ENCODE measurements at places on chromosomes 4 and X.
A peak's percentile ranks its signal among the peaks of the same experiment; 100 is the strongest.

DNA sequence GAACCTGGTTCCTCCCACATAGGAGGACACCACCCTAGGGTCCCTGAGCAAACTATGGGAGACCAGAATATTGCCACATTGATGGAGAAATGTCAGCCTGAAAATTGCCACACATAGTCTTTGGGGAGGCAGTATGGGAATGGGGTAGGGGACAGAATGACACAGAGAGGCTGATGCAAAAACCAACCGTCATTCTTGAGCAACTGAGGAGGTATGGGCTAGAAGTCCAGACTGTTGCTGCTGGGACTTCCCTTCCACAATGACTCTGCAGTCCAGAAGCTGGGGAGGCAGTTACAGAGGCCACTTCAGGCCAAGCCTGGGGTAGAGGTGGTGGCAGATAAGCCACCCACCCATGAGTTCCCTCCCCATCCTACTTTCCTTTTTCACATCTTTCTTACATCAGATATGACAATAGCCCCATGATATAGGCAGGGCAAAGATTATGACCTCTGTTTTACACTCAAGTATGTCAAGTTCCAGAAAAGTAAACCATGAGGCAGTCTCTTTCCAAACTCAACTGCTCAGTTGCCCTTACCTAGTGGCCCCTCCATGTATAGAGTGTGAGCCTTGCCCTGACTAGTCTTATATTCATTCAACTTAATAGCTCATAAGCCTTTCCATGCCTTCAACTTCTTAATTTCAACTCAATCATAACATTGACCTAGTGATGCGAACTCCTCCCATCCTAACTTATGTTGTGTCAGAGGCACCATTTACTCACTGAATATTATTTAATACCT, 41.7 kb downstream of the VSIG4 start:
- DNase-seq, result no peak

DNA sequence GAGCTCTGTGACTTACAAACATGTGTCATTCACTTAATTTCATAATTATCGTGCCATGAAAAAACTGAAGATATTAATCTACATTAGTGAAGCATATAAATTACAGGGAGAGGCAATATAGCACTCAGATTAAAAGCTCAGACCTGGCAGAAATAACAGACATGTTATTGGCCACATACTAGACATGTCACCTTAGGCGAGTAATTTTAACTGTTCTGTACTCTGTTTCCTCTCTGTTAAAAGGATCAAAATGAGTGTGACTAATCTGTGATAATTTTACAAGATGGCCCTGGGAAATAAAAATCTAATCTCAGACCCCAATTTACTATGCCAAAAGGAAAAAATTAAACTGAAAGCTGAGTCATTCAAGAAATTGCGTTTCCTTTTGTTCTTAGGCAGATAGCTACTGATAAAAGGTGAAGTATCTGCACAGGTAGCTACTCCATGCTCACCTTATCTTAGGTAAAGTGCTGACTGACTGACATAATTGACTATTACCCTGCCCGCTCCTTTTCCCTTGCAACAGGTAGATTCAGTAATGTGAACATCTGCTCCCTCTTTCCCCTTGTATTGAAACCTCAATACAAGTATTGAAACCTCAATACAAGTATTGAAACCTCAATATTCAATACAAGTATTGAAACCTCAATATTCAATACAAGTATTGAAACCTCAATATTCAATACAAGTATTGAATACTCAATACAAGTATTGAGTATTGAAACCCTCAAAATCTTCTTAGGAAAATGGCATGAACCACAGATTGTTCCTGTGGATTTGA, 33.2 kb downstream of the RELL1 start:
- DNase-seq, result no peak

GRCh38 chrX:22135994-22136684, 104.0 kb downstream of the PHEX start:
- DNase-seq, result no peak

GRCh38 chr4:86847571-86847970, 1.6 kb downstream of the SLC10A6 start:
- DNase-seq, result no peak

- no peak for DNase-seq
These were observed 90.0 kb downstream of the ELOVL6 start for GRCh38 chr4:110108422-110108821.

GRCh38 chrX:119189595-119189994, 46.5 kb upstream of the PGRMC1 start:
- no peak for DNase-seq

- DNase-seq, result no peak
These were observed 201.0 kb downstream of the SPRY1 start for GRCh38 chr4:123597586-123597985.

DNA sequence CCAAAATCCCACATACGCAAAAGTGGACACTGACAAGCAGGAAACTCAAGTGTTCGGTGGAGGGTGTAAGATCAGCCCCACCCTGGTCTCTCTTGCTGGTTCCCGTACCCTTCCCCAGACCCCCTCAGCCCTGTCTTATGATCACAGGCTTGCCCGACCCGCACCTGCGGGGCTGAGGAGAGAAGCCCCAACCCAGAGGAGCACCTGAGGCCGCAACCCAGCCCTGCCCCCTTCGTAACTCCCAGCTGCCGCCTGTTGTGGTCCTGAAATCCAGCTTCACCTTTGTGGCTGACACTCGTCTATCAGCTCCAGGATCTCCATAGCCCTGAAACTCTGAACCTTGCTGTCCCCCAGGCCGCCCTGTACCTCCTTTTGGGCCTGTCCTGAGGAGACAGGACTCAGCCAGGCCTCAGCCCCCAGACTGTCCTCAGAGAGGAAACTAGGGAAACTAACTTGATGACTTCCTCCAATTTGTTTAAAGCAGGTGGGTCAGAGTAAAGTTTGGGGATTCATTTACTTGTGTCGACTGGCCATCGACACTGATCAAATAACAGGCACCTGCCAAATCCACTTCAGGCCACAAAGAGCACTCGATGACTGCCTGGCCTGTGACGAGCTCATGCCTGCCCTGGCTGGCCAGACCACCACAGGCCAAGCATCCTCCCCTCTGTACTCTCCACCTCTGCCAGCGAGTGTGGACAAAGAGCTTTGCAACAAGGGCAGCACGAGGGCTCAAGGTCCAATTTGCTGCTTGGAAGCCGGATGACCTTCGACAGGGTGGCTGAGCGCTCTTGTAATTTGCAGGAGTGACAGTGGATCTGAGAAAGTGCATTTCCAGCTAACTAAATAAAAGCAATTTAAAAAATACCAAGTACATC, 19.3 kb downstream of the DCTD start:
- no peak for DNase-seq

DNA sequence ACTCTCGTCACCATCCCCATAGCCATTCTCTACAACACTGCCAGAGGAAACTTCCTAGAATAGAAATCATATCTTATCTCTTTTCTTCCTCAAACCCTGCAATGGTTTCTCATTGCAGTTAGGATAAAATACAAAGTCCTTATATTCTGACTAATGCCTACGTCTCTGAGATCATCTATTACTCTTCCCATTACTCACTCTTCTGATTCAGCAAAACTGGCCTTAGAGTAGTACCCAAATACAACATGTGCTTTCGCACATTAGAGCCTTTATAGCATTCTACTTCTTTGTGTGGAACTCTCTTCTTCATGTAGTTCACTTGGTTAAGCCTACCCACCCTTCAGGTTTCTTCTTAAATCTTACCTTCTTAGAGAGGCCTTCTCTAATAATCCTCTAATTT, 28.0 kb downstream of the LHFPL1 start:
- no peak for DNase-seq

DNA sequence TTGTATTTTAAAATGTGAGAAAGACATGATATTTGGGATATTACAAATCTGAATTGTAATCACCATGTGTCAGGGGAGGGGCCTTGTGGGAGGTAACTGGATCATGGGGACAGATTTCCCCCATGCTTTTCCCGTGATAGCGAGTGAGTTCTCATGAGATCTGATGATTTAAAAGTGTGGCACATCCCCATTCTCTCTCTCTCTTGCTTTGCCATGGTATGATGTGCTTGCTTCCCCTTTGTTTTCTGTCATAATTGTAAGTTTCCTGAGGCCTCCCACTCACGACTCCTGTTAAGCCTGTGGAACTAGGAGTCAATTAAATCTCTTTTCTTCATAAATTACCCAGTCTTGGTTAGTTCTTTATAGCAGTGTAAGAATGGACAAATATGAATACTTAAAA, 39.0 kb downstream of the CCDC158 start:
- no peak for DNase-seq

DNA sequence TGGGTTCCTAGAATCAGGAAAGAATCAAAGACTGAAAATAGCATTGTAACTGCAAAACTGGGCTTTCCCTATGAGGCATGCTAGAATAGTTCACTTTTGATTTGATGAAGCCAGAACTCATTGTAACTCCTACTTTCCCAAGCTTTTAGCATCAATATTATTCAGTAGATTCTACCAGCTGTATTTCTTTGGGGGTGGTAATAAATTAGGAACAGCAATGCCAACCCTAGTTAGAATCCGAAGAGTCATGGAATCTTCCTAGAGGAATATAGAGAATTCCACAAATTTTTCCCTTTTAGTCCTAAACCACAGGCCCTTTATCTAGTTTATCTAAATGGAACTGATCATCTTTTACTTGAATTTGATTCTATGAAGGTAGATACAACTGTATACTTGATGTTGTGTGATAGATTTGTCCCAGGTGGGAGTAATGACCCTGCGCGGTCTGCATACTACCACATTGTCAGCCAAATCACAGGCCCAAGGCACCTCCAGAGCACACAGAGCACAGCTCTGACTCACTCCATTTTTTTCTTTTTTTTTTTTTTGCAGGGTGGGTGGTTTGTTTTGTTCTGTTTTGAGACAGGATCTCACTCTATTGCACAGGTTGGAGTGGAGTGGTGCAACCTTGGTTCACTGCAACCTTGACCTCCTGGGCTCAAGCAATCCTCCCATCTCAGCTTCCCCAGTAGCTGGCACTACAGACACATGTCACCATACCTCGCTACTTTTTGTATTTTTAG, 66.6 kb downstream of the EDNRA start:
- no peak for DNase-seq

- DNase-seq, result no peak
These were observed 78.9 kb downstream of the FAT1 start for GRCh38 chr4:186644737-186645261.

DNA sequence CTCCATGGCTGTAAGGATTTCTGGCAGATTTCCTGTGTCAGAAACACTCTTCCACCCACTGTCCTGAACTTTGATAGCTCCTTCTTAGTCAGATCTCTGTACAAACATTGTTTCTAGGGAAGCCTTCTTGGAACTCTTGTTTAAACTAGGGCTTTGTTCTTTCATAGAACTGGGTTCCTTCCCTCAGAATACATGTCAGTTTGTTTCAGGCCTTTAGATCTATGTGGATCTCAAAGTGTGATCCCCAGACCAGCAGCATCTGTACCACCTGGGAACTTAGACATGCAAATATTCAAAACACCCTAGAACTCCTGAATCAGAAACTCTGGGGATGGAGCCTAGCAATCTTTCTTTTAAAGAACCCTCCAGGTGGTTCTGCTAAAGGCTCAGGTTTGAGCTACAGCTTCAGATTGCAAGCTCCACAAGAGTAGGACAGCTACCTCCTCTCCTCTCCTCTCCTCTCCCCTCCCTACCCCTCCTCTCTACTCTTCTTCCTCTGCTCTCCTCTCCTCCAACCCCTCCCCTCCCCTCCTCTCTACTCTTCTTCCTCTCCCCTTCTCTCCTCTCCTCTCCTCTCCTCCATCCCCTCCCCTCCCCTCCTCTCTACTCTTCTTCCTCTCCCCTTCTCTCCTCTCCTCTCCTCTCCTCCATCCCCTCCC, 12.7 kb downstream of the RASSF6 start:
- DNase-seq, result no peak

DNA sequence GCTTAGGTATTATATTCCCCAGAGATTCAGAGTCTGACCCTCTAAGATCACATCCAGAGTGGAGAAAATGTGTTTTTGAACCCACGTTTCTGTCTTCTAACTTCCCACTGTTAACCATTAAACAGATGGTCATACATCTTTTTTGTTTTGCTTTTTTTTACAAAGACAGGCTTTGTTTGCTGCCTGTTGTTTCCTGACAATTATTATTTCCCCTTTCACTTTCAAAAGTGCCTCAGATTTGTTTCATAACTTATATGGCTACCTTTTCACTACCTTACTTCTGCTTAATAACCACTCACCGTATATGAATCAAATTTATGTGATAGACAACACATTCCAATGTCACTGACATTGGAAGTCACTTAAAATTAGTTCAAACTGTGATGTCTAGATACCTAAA, 142.2 kb downstream of the HS3ST1 start:
- DNase-seq, result no peak

- DNase-seq, result peak; percentile 80
These were observed at the start of gene MAGEE1 for GRCh38 chrX:76427560-76428242. MAGEE1 (plus strand) TSS chrX:76427710; CDS start chrX:76427931, 221 bp downstream.

GRCh38 chrX:38651625-38652601, 90.6 kb downstream of the TSPAN7 start:
- DNase-seq, result no peak

DNA sequence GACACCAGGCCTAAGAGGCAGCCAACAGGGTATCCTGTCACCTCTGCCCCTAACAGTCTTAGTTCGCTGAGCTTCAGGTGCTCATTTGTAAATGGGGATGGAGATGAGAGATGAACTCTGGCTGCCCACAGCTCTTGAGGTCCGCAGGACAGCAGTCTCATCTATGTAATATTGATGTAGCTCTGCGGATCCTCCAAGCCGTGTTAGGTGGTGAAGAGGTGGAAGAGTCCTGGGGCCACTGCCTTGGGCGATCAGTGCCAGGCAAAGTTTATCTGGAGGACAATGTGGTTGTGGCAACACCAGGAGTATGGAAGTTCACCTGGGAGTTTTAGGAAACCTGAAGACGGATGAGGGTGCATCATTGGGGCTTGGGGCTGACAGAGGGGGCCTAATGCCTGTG, 13.4 kb downstream of the TRO start:
- no peak for DNase-seq

GRCh38 chr4:82517043-82517442, 44.7 kb downstream of the TMEM150C start:
- DNase-seq, result no peak

DNA sequence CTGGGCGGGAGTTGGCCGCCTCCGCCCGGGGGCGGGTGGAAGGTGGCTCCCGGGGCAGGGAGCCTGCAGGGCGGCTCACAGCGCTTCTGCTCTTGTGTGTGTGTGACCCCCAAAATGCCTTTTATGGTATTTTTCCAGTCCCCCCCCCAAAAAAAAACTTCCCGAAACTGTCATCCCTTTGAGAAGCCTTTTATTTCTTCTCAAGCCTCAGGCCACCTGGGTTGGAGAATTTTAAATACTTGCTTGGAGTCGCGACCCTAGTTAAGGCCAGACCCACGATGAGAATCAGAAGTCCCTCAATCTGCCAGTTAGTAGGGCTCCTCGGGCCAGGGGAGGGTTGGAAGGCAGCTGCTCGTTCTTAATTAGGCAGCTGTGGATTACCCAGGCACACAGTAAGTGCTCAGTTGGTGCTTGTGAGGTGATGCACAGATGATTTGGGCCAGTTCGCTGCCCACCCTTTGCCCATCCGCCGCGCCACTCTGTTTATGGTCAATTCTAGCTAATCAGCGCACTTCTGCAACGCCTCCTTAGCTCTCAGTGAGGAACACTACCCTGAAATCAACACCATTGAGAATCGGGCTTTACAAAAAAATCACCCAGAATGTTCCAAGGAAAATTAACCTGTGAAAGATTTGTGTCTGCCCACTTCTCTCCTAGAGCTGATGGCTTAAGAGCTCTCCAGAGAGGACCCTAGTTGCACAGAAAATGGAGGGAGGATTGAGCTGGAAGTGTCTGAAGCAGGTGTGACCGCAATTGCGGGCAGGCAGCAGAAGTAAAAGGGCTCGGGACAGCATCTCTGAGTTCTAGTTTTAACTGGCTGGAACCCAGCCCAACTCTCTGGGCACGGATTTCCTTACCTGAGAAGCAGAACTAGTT, 648 bp upstream of the SCD5 start:
- DNase-seq, result no peak

- DNase-seq, result no peak
These were observed 338.1 kb upstream of the F9 start for GRCh38 chrX:139192386-139192961.

All from activated effector memory CD4-positive, alpha-beta T cell treated with Interleukin-2 at 50 U/mL for 16 hours (primary cell).